ENCODE measurements at places on chromosomes 7 and 10. TPM values are rescaled to one million over a fixed set of nuclear protein-coding genes. Genes with fewer than 3 reads are reported as not detected.

DNA sequence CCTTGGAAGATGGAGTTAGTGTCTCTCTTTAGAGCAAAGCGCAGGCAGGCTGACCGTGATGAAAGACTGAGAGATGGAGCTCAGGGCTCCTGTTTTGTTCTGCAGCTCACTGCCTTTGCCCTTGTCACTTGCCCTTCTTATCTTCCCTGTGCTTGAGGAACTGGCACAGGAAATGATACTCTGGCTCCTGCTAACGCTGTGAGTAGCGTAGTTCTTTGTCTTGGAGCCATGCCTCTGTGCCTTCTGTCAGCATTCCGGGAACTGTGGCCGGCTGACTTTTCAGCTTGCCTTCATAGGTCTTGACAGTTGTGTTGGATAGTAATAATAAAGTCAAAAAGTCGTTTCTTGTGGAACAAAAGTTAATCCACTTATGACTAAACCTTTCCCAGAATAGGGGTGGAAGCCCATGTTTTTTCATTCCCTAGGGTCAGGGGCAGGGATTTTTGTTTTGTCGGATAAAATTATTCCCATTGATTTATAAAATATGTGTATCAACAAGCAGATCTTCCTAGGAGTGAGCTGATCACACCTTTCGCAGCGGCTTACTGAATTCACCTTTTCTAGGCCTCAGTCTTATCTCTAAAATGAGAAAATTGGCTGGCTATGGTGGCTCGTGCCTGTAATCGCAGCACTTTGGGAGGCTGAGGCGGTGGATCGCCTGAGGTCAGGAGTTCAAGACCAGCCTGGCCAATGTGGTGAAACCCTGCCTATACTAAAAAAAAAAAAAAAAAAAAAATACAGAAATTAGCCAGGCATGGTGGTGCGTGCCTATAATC lies 16.6 kb upstream of the TMEM236 start:
- no peaks in the 10 kb centered on the region for H3K36me3 ChIP-seq
- H3K4me3 ChIP-seq: no peak overlapping the region
- no peaks in the 10 kb centered on the region for H3K4me1 ChIP-seq
- H3K27ac ChIP-seq: no peak overlapping the region
- H3K27me3 ChIP-seq: no peaks in the 10 kb centered on the region

DNA sequence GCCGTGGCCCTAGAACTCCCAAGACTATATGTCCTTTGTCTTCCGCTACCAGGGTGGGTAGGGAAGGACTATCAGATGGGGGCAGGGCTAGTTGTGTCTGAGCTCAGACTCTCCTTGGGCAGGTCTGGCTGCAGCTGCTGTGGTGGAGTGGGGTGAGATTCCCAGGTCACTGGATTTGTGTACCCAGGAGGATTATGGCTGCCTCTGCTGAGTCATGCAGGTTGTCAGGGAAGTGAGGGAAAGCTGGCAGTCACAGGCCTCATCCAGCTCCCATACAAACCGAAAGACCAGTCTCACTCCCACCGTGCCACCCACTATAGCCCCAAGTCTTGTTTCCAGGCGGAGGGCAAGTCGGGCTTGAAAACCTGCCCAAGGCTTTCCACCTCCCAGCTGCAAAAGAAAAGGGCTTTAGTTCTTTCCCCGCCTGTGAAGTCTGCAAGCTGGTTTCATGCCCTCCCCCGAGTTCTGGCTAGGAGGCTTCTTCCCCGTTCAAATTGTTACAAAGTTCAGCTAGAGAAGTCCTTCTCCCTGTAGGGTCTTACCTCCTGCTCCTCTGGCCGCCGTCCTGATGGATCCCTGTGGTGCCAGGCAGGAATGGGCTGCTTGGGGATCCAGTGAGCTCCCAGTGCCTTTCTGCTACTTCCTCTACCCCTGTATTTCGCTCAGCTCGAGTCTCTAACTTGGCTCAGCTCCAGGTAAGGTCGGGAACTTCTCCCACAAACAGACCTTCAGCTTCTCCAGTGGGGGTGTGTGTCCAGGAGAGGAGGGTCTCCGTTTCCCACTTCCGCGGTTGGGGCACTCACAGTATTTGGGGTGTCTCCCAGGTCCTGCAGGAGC lies 106.8 kb upstream of the FGL2 start:
- H3K36me3 ChIP-seq: no peaks in the 10 kb centered on the region
- H3K4me1 ChIP-seq: peaks cover 2% of the 10 kb centered on the region
- H3K27me3 ChIP-seq: no peaks in the 10 kb centered on the region
- no peak overlapping the region for H3K27ac ChIP-seq
- H3K4me3 ChIP-seq: no peak overlapping the region
- DNase-seq: no peak

DNA sequence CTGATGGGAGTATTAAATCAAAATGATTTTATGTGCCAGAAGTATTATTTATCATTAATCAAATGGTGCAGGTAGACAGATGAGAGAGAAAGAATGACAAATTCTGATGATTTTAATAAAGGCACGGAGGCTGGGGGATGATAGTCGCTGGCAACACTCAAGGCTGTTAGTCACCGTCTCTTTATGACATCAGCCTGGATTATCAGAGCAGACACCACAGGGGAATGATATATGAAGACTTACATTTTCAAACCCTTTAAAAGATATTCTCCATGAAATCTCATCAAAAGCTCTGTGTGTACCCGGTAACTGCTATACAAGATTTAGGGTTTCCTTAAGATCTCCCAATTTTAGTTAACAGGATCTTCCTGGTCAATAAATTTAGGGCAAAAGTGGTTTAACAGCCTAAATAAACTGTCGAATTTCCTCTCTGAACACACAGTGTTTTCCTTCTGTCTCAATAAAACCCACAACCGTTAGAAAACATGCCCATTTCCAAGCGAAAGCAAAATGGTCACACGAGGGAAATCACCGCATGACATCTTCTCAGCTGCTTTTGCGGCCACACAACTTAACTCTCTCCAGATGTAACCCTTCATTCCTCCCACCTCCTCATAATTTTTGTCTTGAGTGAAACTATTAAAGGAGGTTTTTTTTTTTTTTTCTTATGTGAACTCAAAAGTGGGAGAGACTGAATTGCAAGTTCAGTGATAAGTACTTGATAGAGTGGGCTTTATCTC lies 133.2 kb upstream of the FAM171A1 start:
- H3K4me3 ChIP-seq: no peak overlapping the region
- no peak overlapping the region for H3K27ac ChIP-seq
- peaks cover 5% of the 10 kb centered on the region for H3K36me3 ChIP-seq
- DNase-seq: no peak

DNA sequence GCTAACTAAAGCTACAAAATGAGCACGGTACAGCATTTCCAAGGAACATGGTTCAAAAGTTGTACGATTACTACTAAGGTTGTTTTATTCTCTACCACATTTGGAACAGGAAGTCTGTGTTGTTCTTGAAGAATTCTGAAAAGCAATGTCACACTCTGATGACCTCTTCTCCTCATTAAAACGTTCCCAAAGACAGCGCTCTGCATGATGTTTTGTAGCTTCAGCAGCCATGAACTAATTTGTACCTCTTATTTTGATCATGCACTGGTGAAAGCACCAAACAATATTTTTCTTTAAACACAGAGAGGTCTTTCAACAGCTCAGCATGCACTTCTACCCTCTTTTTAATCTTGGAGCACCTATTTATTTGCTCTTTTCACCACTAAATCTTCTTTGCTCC lies 75.0 kb upstream of the TES start:
- no peak overlapping the region for H3K27ac ChIP-seq
- no peaks in the 10 kb centered on the region for H3K4me1 ChIP-seq
- DNase-seq: no peak
- no peaks in the 10 kb centered on the region for H3K36me3 ChIP-seq
- H3K27me3 ChIP-seq: no peaks in the 10 kb centered on the region

- no peaks in the 10 kb centered on the region for H3K4me1 ChIP-seq
- no peak overlapping the region for H3K27ac ChIP-seq
- peaks cover 6% of the 10 kb centered on the region for H3K36me3 ChIP-seq
- no peak for DNase-seq
- H3K4me3 ChIP-seq: no peak overlapping the region
- peaks cover 2% of the 10 kb centered on the region for H3K27me3 ChIP-seq
Observed at GRCh38 chr7:149748076-149748874, 25.1 kb downstream of the ZNF467 start.

MOGAT3 gene
- not detected for total RNA-seq

All from glutamatergic neuron (in vitro differentiated cells).